ENCODE measurements at places on chromosomes 7 and 10.
A peak's percentile ranks its signal among the peaks of the same experiment; 100 is the strongest.

DNA sequence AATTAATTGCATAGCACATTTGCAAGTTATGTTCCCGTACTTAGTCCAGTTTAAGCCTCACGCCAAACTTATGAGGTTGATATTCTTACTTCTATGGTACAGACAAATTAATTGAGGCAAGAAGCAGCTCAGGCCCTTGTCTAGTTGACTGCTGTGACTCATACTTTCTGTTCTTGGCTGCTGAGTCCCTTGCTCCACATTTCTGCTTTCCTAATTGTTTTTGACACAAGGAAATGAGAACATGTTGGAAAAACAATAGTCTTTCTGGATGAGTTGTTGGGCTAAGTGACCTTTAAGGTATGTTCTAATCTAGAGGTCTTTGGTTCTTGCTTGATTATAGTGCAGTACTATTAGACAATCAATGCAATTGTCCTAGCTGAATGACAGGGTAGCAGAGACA lies 331.8 kb downstream of the NRG3 start:
- no peak for DNase-seq

- DNase-seq, result no peak
These were observed 36.0 kb upstream of the ABLIM1 start for GRCh38 chr10:114694062-114694461.

GRCh38 chr7:74002474-74003017 lies 25.4 kb upstream of the ELN start:
- no peak for DNase-seq

GRCh38 chr7:132966754-132967469 lies 115.0 kb downstream of the CHCHD3 start:
- DNase-seq, result no peak

DNA sequence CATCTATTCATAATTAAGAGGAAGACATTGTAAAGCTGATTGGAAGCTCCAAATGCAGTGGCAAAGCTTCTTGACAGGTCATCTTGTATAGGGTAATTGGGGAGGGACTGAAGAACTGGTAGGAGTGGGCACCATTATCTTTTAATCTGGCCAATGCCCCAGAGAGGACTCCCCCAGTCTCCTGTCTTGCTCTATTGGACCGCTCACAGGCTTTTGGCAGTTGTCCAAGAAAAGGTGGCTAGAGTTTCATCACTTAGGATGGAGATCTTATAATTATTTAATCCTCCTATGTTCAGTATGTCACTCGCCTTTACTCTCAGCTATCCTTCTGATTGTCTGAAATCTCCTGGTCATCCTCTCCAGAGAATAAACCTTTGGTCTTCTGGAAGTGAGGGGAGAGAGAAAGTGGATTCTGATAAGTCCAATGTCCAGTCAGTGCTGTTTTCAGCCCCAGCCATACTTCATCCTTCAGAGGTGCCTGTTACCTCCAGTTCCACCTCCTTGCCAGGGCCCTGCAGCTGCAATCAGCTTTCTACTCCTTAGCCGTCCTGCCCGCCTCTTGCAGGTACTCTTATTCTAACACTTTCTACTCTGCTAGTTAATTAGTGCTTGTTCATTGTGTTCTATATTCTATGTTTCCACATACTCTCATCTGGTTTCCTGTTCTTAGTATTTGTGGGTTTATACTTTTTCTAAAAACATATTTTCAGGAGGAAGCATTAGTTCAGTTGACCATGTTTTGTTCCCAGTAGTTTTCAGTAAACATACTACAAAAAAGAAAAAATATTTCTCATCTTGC lies 241.6 kb downstream of the NSUN6 start:
- DNase-seq, result no peak

DNA sequence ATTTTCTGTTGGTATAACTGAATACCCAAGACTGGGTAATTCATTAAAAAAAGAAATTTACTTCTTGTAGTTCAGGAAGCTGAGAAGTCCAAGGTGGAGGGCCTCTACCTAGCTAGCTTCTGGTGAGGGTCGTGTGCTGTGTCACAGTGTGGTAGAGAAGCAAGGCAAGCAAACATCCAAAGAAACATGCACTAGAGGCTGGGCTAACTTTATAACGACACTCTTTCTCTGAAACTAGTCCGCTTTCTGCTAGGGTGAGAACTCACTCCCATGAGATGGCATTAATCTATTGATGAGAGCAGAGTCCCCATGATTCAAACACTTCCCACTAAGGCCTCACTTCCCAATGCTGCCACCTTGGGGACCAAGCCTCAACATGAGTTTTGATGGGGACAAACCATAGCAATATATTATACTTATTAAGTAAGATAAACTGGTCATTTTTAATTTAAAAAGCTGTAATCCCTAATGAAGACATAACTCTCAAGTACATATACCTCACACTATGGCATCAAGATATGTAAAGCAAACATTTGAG lies 50.8 kb downstream of the PHYHIPL start:
- no peak for DNase-seq

- no peak for DNase-seq
These were observed 27.6 kb upstream of the C10orf71 start for GRCh38 chr10:49271346-49271745.

DNA sequence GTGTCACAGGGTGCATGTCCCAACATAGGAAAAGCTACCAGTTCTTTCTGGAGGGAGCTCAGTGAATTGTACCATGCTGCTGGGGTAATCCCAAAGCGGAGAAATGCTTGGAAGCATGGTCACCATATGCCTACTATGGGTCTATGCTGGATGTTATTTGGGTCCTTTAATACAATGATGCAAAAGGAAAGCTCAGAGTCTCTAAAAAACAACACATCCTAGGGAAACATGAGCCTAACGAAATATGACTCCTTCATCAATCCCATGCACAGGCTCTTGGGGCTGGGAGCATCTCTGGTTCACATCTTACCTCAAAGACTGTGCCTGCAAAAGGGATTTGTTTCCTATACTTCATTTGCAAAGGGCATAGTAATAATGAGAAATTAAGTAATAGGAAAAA lies 65.2 kb downstream of the CUBN start:
- DNase-seq, result no peak

GRCh38 chr7:42774436-42774835 lies 137.4 kb downstream of the C7orf25 start:
- no peak for DNase-seq

DNA sequence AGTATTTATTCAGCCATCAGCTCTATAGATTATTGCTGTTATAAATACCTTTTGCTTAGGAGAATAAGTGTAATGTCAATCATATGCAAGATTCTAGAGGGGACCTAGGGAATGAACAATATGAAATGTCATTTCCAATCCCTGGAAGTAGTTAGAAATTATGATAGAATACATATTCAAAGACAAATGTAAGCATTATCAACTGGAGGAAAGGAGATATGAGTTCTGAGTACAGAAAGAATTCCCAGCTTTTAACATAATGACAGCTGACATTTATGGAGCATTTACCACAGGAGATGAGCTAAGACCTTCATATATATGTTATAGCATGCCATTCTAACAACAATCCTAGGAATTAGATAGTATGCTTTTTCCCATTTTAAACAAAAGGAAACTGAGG lies 86.2 kb downstream of the FAM13C start:
- DNase-seq, result no peak

DNA sequence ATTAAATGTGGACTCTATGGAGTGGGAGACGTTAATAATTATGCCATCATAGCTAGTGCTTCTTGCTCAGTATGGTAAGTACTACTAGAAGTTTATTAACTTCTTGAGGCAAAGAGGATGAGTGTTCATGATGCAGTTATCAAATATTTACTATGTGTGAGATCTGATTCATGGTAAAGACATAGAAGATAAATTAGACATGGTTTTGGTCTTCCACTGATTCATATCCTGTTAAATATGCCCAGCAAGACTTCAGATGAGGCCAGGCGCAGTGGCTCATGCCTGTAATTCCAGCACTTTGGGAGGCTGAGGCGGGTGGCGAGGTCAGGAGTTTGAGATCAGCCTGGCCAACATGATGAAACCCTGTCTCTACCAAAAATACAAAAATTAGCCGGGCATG lies 547.1 kb upstream of the ANKRD30A start:
- DNase-seq, result no peak

- no peak for DNase-seq
These were observed 18.2 kb downstream of the LIPF start for GRCh38 chr10:88682491-88682890.

DNA sequence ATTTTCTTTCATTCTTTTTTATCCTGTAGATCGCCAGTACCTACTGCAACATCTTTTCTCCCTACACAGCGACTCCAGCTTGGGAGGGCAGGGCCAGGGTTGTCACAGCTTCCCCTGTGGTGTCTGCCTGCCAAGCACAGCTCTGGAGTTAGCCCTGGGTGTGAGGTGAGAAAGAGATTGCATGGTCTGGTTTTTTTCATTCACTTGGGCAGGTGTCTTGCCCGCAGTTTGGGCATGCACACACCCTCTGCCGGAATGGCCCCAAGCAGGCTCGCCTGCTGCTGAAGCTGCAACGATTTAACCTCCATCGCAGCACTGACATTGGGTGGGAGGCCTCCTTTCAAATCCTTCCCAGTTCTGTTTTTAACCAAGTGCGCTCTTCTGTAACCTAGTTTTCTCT lies 132.8 kb downstream of the WNT2 start:
- DNase-seq, result no peak

DNA sequence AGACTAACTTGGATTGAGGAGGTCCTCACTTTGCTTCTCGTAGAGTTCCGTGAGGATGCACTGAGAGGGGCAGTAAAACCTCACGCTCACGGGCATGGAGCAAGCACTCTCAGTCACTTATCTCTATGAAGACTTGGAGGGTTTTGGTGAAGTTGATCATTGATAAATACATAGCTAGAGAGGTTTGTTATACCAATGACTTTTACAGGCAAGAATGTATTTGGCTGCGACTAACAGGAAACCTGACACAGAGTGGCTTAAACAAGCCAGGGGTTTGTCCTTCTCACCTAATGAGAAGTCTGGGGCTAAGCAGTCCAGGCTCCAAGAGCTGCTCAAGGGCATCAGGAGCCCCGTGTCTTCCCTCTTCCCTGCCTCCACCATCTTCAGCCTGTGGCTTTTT lies 6.1 kb downstream of the BICC1 start:
- no peak for DNase-seq

DNA sequence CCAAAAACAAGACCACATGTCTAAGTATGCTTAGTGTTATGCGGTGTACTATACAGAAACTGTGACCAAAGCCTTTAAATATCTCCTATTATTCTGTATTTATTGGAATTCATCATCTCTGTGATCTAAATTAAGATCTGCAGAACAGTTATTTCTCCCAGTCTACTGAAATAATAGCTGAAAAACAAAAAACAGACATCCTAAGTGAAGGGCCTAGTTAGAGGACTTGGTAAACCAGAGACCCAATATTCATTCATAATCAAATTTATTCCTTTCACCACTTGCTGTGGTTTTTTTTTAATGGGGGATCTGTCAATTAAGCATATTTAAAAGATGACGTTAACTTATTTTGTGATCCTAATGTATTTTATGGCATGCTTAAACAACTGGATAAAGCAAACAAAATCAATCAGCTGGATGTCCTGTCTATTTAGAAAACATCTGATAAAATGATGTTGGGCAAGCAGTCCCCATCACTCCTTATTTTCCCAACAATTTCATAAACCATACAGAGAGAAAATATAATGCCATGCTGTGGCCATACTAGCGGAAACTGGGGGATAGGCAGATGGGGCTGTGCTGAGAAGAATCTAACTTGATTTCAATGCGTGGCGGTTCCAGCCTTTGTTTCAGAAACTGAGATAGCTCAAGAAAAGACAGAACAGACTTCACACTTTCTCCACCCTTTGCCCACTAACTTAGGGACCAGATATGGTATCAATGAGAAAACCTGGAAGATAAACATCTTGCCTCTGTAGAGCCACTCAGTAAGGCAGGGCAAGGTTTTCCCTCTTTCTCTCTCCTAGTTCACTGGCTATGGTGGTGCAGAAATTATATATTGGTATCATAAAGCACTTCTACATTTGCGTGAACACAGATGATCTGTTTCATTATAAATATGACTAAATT lies 32.9 kb downstream of the ICA1 start:
- DNase-seq, result no peak

GRCh38 chr10:75405598-75406461 lies 4.3 kb upstream of the ZNF503 start:
- no peak for DNase-seq

DNA sequence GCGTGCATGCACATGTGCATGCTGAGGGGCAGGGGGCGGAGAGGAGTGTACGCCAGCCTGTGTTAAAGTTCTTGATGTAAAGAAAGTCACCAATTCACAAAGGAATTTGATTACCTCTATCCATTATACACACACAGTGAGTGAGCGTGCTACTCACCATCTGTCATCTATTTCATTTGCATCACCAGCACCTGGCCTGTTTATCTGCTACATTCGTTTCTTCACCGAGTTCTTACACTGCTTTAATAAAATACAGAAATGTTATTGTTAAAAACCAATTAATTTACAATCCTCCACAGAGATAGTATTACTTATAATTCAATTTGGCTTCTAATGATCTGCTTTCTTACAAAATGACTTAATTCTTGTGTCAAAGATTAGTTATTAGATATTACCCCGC lies 32.6 kb downstream of the NEUROD6 start:
- no peak for DNase-seq

- DNase-seq, result no peak
These were observed 226.5 kb downstream of the RPS24 start for GRCh38 chr10:78260141-78260540.

GRCh38 chr7:158460665-158461064 lies 127.0 kb downstream of the PTPRN2 start:
- no peak for DNase-seq

DNA sequence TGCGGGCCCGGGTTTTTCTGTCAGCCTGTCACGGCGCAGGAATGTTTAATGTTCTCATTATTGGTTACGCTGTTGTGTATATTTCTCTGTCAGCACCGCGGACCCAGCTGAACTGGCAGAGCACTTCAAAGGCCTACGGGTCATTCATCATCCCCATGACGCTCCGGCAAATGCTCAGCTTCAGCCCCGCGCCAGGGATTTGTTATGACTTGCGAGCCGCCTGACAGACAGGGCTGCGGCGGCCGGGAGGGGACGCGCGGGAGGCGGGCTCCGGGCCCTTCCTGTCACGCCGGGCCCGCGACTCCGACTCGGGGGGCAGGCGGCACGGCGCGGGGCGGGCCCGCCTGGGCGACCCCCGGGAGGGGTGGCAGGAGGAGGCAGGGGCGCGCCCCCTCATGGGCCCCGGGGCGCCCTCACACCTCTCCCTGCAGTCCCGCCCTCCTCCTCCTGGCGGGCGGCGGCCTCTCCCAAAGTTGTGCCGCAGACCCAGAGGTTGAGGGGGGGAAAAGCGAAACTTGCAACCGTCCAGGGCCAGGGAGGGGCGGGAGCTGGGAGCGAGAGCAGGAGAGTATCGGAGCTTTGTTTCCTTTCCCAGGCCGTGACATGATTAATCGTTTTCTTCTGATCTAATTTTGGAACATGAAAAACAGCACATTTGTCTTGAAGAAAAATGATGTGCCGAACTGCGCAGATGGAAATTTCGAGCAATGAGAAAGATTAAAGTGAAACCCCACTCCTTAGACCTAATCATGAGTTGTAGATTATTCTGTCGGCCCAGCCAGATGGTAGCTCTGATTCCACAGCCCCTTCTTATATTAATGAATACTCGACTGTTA lies 59.3 kb upstream of the COMTD1 start:
- DNase-seq, result peak; percentile 12

- no peak for DNase-seq
These were observed 12.9 kb downstream of the CALML3 start for GRCh38 chr10:5537684-5538083.

Data from stimulated activated CD8-positive, alpha-beta memory T cell treated with anti-CD3 and anti-CD28 coated beads, Interleukin-7, amount 100 ng/mL, for 24 hours (primary cell).